Activated CD8-positive, alpha-beta memory T cell treated with anti-CD3 and anti-CD28 coated beads for 1 hour (primary cell): ENCODE measurements at places on chromosomes 7 and 10.

GRCh38 chr7:143397710-143398530, 10.7 kb downstream of the EPHA1 start:
- no peak for DNase-seq

- DNase-seq = no peak
These were observed 8.1 kb downstream of the SRGN start for GRCh38 chr10:69096045-69096444.

GRCh38 chr7:118214051-118214832, 10.3 kb upstream of the ANKRD7 start:
- DNase-seq = peak; percentile 68

DNA sequence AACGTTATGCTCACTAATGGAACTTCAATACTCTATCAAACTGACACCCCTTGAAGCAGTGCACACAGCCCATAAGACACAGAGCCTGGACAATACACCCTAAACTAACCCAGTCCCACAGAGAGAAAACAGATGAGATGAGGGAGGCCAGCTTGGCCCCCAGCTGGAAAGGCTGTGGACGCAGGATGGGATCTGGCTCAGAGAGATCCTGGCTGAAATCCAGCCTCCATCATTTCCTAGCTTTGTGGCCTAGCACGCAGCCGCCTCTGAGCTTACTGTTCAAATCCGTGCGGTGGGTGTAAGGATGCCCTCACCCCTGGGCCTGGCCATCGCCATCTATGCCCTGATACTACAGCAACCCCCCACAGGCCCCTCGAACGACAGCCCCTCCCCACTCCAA, 32.7 kb downstream of the SNX8 start:
- no peak for DNase-seq

DNA sequence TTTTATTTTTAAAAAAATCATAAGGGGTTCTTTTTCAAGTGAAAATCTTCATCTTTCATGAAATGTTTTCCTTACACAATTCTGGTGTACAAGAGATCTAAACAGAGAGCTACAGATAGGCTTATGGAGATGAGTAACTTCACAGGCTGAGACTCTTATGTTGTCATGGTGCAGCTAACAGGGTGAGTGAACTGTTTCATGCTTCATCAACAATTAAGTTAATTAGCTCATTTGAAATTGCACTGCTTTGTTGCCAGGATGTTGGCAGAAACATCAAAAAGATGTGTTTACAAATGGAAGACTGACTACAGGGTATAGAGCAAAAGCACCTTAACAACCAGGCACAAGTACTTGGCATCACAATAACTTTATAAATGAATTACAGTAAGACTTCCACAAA, 230.8 kb downstream of the FOXP2 start:
- DNase-seq = no peak

DNA sequence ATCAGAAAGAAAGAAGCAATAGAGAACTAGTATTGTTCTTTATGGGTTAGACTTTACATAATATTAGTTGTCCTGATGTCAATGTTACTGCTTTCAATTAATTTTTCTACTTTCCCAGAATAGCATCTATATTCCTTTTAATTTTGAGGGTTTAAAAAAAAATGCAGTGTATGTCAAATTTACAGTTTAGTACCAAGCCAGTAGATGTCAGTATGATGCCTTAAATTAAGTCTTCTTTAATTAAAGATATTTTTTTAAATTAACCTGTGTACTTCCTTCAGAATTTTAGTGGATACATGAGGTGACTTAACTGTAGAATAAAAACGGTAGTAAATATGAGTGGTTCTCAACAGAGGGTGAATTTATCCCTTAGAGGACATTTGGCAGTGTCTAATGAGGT, 35.2 kb upstream of the STOX1 start:
- no peak for DNase-seq

DNA sequence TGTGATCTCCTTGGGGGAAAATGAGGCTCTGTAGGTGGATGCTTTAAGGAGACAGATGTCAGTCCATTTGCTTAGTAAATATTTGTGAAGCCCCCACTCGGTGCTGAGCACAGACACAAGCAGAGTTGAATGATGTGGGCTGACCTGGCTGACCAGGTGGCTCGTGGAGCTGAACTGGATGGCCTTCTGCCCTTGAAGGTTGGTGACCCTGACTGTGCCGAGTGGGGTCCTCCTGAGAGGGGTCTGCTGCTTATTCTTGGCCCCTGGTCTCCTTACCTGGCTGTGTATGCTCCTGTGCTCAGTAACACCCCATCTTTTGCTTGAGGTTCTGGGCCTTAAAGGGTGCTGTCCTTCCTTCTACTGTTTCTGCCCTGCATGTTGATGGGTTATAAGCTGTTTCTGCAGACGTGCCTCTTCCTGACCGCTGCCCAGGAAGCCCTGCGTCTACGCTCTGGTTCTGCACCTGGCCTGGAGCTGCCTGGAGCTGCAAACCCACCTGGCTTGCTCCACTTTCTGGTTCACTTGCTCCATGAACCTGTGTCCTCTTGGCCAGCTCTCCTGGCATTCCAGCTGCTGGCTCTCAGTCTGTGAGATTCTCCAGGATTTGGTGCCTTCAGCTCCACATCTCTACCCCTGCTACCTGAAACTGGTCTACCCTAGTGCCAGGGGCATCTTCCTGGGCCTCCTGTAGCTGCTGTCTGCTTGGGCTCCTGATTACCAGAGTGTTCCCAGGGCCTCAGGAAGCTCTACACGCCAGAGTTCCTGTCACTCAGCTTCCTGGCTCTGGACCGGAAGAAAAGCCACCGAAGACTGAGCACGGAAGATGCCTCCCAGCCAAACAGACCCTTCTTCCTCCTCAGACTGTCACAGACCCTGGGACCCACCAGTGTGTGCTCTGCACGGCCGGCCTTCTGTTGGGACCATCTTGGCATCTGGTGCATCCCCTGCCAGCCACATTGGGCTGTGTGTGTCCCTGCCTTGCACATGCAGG, 76.5 kb downstream of the ADCY1 start:
- DNase-seq = no peak

DNA sequence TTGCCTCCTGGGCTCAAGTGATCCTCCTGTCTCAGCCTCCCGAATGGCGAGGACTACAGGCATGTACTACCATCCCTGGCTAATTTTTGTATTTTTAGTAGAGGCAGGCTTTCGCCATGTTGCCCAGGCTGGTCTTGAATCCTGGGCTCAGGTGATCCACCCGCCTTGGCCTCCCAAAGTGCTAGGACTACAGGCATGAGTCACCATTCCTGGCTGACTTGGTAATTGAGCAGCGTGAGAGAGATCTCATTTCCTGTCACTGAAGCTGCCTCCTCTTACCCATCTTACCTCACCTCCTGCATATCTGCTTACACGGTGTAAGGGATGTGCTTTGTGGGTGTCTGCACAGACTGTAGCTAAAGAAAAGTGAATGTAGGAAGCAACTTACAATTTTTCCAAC, 9.7 kb downstream of the IFIT3 start:
- no peak for DNase-seq

DNA sequence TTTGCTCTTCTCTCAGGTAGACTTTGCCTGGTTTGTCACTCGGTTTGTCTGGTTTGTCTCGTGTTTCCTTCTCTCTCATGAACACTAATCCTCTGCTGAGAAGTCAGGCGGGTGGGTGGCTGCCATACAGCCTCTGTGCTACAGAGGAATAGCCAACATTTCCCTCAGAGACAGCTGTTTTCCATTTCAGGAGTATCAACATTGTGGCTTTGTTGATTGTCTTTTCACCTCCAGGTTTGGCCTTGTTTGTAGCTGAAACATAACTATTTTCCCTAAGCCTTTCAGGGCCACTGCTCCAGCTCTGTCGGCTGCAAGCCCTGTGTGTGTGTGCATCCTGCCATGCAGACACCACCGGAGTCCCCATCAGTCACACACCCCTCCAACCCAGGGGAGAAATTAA, 122.8 kb downstream of the BAMBI start:
- no peak for DNase-seq

- no peak for DNase-seq
These were observed 5.0 kb downstream of the ABCB8 start for GRCh38 chr7:151032936-151033863.

DNA sequence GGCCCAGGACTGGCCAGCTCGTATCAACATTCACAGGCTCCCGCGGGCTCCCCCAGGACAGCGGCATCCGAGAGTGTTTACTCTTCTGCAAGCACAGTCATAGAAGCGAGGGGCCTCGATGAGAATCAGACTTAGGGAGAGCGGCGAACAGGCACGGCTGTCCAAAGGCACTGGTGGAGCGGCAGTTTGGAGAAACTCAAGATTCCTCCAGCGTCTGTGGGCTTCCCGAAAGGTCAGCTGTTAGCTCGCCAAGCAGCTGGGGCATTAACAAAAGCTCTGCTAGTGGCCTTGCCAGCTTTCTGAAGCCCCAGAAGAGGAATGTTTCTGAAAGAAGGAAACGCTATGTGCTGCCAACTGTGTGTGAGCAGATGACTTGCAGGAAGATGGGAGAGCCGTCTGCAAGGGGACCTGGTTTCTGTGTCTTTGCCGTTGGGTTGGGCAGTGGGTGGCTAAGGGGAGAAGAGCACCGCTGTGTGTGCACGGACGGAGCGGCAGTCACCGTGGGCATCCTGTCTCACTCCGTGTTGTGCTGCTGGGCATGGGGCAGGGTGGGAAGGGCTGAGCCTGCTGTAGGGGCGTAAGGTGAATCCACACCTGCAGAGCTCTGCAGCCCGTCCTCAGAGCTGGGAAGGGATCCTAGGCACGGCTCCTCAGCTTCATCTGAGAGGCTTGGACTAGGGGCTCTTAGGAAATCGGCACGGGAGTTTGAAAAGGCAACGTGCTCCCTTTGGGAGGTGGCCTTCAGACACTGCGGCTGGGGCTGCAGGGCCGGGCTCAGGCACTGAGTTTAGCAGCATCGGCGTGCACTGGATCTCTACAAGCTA, 42.1 kb downstream of the AMZ1 start:
- DNase-seq = no peak

GRCh38 chr10:84176351-84176750, 2.8 kb downstream of the GPR15LG start:
- no peak for DNase-seq

- no peak for DNase-seq
These were observed 35.2 kb upstream of the NUB1 start for GRCh38 chr7:151306374-151306773.

DNA sequence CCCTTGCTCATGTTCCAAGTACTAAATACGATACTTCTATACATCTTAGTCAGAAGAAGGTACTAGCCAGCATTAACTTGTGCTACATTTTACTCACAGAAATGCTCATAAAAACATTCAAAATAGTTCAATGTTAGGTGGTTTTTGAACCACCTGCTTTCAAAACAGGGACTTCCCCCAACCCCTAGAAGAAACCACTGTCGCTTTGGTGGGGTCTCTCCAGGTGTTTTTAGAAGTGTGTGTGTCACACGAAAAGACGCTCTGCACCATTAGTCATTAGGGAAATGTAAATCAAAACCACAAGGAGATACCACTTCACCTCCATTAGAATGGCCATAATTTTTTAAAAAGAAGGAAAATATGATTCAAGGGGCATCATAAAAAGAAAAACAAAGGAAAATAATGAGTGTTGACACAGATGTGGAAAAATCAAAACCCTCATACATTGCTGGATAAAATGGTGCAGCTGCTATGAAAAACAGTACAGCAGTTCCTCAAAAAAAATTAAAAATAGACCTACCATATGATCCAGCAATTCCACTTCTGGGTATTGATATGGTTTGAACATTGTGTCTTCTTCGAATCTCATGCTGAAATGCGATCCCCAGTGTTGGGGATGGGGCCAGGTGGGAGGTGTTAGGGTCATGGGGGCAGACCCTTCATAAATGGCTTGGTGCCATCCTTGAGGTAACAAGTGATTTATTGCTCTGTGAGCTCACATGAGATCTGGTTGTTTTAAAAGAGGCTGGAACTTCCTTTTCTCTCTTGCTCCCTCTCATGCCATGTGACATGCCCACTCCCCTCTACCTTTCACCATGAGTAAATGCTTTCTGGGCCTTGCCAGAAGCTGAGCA, 74.2 kb downstream of the MALSU1 start:
- DNase-seq = no peak

GRCh38 chr7:23938937-23939552, 229.0 kb downstream of the STK31 start:
- DNase-seq = no peak

DNA sequence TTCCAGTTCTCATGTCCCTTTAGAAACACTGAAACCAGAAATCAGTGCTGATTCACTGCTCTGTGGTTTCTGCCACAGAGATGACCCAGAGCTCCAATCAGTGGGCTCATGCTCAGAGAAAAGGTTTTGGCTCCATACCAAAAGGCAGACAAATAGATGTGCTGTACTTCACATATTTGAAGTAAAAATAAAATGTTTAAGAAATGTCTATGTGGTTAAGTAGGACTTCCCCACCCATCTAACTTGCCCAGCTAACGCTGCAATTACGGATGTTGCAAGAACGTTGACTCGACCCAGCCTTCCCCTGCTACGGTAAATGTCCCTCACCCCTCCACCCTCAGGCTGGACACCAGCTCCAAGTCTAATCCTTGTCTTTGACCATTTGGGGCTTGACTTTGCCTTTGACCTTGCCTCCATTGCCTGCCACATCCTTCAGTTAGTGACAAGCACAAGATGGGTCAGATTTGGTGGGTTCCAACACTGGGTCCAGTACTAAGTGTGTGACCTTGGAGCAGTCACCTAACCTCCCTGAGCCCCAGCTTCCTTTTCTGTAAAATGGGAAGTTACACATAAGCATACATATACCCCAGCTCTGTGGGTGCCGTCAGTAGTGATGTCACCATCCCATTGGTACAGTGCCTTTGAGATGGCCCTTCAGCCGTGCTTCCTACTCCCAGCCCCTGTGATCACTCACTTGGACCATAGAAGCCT, 95.8 kb downstream of the CHST15 start:
- no peak for DNase-seq

DNA sequence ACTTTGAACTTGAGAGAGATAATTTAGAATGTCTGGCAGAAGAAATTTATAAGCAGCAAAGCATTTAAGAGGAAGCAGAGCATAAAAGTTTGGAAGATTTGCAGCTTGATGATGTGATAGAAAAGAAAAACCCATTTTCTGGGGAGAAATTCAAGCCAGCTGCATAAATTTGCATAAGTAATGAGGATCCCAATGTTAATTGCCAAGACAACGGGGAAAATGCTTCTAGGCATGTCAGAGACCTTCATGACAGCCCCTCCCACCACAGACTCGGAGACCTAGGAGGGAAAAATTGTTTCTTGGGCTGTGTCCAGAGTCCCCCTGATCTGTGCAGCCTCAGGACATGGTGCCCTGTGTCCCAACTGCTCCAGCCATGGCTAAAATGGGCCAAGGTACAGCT, 263.6 kb upstream of the POT1 start:
- DNase-seq = no peak
